ENCODE measurements at places on chromosomes 16 and 17.

GRCh38 chr16:67719778-67720144 lies 645 bp upstream of the GFOD2 start:
- no peak for DNase-seq

DNA sequence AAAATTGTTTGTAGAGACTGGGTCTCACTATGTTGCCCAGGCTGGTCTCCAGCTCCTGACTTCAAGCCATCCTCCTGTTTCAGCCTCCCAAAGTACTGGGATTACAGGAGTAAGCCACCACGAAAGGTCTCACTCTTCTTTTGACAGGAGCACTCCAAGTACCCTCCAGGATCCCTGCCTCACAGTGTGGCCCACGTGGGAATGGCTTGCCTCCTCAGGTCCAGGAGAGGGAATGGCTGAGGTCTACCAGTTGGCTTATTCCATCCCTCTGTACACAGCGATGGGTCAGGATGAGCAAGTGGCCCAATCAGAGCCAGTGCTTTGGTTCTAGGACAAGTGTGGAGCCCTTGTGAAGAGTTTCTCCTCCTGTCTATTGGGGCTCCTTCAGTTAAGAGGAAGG lies 73.7 kb upstream of the ZNF423 start:
- DNase-seq = no peak

GRCh38 chr17:75288770-75289114 lies 491 bp downstream of the SLC25A19 start:
- peak; percentile 66 for DNase-seq

GRCh38 chr17:1286379-1287106 lies 7.1 kb downstream of the TRARG1 start:
- DNase-seq = no peak

DNA sequence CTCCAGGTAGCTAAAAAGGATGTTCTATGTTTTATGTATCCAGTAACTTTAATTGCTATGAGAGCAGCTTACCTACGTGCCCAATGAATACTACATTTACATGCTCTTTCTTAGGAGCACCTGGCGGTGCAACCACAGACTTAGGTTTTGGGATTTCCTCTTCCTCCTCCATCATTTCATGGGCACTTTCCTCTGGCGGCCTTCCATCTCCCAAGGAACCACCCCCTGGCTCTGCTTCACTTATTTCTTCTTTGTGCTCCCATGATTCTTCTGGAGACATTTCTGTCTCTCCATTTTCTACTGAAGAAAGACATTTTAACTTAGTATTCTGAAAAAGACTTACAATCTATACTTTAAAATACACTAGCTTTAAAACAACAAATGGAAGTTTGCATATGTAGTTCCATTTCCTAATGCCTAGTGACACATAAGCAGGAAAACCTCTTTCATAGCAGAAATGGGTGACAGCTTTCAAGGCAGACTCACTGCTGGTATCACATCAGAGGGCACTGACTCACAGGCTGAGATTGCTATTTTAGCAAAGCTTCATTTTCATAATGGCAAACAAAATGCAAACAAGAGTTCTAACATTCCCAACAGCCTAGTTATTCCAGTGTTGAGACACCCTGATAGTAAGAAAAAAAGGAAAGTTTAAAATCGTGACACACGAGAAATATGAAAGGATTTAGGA lies 19.1 kb downstream of the GSPT1 start:
- DNase-seq = no peak

DNA sequence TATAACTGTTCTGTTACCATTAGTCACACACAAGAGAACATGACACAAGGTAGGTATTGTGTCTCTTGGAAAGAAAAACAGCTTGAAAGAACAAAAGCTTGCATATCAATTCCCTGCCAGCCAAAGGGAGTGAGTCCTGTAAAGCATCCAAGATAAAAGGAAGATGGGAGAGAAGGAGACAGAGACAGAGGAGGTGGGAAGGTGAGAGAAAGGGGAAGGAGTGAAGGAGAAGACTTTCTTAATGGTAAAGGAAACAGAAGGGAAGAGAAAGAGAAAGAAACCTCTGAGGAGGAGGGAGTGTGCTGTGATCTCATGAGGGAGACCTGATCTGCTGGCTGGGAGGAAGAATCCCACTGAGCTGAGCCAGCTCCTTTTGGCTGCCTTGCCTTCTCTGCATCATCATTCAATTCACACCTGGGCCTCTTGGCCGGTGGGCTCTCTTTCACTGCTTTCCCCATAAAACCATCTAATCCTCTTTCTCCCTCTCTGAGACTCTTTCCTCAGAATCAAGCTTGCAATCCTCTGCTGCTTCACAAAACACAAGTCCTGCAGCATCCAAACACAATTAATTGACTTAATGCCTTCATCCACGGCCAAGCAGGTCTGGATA lies 271.6 kb downstream of the ABCC12 start:
- DNase-seq = no peak

GRCh38 chr17:31654936-31655335 lies 204.1 kb downstream of the COPRS start:
- no peak for DNase-seq

DNA sequence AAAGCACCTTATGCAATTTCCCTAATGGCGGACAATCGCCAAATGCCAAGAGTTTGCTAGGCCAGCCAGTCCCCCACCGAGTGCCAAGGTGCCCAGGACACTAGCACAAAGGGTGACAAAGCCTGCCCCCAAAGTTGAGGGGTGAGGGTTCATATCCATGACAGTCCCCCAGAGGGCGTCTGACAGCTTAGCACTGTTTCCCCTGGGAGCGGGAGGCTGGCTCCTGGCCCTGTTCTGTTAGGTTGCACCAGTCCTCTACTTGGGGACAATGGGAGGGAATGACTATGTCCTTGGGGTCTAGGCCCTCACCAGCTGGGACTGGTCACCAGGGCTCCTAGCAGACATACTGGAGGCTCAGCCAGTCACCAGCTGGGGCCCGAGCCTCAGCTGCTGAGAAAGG lies 66.9 kb downstream of the MYO18A start:
- no peak for DNase-seq

DNA sequence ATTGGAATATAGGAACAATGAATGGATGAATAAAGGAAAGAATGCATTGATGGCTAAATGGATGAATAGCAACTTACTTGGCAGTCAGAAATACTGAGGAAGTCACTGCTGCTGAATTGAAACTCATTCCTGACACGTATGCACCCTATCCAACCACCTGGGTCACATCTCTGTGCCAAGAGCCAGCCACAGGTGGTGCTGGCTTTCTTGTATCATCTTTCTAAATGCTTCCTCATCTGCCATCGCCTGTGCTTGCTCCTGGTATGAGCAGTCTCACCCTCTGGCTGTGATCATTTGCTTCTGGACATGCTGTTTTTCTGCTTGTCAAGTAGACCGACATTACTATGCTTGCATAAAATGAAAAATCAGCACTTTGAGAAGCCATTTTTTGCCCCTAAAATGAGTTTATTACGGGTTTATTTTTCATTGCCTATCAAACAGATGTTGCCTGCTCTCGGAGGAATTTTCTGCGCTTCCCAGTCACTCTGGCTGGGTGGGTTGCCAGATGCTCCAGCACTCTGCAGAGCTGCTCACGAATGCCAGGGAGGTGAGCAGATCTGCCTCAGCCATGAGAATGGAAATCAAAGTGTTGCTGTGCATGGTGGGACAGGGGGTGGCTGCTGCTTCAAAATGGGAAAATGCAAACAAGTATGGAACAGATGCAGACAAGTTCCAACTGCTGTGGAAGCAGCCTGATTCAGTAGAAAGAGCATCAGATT lies 1349.6 kb upstream of the CDH8 start:
- DNase-seq = no peak

- no peak for DNase-seq
Observed at GRCh38 chr17:6495450-6496115, 51.3 kb downstream of the PIMREG start.

DNA sequence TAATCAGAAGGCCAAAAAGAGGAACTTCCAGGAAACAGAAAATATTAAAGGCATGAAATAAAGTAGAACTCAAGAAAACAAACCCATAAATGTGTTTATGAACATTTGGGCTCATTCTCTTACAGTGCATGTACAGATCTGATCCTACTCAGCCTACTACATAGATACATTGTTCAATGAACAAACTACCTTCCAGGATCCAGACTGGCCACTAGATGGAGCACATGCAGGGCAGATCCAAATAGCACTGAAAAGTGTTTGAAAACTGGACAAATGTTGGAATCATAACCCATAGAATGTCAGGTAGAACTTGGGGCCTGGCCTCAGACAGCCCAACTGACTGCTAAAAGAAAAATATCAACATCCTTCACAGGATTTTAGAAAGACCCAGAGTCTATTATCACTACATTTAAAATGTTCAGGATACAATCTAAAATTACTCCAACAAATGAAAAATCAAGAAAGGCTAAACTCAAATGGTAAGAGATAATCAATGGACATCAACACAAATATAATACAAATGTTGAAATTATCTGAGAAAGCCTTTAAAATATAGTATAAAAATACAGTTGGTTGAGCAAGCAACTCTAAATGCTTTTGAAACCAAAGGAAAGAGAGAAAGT lies 122.4 kb upstream of the NUDT7 start:
- peak; percentile 44 for DNase-seq

DNA sequence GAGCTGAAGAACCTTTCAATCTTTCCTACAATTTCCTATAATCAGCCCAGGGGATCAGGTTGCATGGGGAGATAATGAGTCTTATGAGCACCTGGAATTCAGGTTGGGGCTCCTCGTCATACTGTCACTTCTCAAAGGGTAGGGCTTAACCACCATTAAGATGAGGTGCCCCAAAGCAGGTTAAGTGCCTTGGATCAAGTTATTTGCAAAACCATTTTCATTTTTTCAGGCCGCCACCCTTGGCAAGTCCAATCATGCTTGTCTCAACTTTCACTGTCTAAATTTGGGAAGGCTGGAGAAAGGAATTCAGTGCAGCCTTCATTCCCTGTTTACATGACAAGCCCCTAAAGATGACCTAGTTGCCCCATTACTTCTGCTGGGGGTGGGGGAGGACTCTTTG lies 44.9 kb upstream of the TANGO6 start:
- DNase-seq = peak; percentile 72

DNA sequence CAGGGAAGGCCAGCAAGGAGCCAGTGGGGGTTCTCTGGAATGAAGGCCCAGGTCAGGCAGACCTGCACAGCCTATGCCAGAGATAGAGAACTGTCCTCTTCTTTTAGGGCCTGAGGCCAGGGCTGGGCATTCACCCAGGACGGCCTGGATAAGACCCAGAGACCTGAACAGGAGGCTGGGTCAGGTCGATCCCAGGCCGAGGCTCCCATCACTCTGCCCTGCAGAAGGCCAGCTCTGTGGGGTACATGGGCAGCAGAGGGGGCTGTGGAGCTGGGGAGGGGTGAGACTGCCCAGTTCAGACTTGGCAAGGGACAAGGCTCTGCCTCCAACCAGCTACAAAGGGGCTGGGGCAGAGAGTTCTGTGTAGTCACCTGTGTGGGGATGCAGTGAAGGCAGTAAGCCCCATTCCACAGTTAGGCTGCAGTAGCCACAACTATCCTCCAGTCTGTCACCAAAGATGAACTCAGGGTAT lies 14.6 kb downstream of the HSD11B2 start:
- no peak for DNase-seq

- no peak for DNase-seq
Observed at GRCh38 chr17:68539548-68540467, 27.6 kb downstream of the PRKAR1A start.

DNA sequence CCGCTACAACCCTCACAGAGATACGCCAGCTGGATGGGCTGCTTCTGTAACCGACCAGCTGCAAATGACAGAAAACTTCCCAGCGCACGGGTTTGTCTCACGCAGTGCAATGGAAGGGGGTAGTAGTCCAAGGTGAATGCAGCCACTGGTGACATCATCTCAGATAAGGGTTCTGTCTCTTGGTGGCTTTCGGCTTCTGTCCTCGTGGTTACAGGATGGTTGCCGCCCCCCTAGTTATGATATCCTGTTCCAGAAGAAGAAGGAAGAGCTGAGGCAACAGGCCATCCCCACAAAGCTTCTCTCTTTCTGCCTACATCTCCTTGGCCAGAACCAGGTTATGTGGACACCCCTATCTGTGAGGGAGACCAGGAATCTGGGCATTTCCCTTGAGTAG lies 40.3 kb upstream of the BAHCC1 start:
- no peak for DNase-seq

GRCh38 chr17:27991462-27991993 lies 50.9 kb upstream of the NLK start:
- DNase-seq = no peak

DNA sequence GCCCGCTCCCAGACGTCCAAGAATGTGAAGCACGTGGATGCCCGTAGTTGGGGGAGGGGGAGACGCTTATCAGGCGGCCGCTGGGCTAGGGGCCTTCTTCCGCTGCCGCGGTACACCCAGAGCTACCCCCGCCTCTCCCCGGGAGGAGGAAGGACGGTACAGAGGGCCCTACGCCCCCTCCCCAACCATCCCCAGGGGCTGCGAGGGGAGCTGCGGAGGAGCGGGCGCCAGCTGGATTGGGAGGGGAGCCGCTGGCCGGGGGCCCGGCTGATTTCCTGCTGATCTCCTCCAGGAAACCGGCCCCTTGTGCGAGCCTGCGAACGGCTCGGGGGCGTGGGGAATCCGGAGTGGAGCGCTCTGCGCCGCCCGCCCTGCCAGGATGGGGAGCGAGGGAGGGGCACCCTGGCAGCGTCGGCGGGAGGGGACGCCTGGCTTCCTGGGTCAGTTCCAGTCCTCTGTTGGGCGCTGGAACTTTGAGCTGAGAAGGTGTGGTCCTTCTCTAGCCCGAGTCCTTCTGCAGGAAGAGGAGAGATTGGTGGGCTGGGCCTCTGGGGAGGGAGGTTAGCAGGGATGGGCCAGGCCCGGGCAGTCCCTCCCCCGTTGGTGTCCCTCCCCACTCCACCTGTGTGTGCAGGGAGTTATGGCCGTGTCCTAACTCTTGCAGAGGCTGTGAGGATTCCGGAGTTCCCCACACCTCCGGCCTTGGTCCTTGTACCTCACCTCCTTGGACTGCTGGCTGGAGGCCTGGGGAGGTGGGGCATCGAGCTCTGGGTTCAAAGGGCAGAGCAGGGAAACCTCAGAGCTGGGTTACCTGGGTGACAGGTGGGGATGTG lies 19.2 kb downstream of the GJD3 start:
- DNase-seq = no peak

- DNase-seq = no peak
Observed at GRCh38 chr16:4752351-4753100, 14.4 kb downstream of the ZNF500 start.

DNA sequence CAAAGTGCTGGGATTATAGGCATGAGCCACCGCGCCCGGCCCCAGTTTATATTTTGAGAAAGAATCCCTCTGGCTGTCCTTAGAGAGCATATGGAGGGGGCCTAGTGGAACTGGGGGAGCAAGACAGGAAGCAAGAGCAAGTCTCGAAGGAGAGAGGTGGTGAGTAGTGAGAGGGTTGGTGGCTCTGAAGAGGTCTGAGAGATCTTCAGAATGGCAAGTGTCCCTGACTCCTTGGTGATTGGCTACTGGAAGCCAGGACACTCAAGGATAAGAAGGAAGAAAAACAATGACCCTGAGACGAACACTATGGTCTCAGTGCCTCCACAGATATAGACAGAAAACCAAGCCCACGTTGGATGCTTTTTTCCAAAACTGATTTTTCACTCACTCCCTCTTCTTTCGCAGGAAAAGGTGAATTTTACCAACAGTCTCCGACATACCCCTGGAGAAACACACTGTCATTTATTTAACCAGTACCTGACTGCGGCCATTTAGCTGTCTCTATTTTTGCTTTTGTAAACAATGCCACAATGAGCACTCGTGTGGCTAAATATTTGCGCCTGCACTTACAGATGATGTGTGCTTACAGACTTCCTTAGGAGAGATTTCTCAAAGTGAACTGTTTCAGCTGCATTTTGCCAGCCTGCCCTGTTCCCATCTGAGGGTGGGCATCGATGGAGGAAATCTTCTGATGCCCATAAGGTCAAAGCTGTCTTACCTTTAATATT lies 15.9 kb upstream of the DOK4 start:
- DNase-seq = no peak

Data from NCI-H1105 treated with DMSO at 0.1 percent for 48 hours (cell line).